Articular chondrocyte of knee joint (primary cell): ENCODE measurements at places on chromosomes 2 and 18. TPM values are rescaled to one million over a fixed set of nuclear protein-coding genes. Genes with fewer than 3 reads are reported as not detected.

Gene EGR4
- total RNA-seq = not detected in 2 replicates

Gene ZNF804A
- 0.11 TPM in 1 of 2 replicates, not detected in the other for total RNA-seq

Gene GAL3ST2
- total RNA-seq = 0.26 TPM in 1 of 2 replicates, not detected in the other

Gene NCK2
- total RNA-seq = 24.6 and 25.7 TPM in 2 replicates

Gene COL6A3
- 1,743 and 2,116 TPM in 2 replicates for total RNA-seq

Gene DOK6
- 0.76 and 1.0 TPM in 2 replicates for total RNA-seq

Gene RUFY4
- not detected in 2 replicates for total RNA-seq

Gene ELOA2
- not detected in 2 replicates for total RNA-seq

Gene ZNF407
- total RNA-seq = 23.5 and 25.7 TPM in 2 replicates

Gene RAB6C
- total RNA-seq = not detected in 2 replicates

Gene DQX1
- not detected in 2 replicates for total RNA-seq
